G401 (cell line): ENCODE measurements at places on chromosomes 4 and X.
A peak's percentile ranks its signal among the peaks of the same experiment; 100 is the strongest.

- no peak for DNase-seq
These were observed 125.5 kb upstream of the MAP3K15 start for GRCh38 chrX:19640693-19641374.

DNA sequence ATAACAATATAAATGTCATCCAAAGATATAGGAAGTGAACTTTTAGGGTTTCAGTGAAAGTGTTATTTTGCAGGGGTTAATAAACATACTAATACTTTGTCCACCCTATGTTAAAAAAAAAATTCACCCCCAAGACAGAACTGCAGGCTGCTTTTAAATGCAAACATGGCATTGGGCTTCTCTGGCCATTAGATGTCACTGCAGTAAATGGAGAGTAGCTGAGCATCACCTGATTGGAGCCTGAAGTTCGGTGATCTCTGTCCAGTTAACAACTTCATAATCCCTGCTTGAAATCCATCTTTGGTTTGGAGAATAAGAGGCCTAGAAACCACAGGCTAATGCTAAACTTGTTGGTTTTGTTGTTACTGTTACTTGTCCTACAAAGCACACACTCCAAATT, 18.7 kb downstream of the SLC25A43 start:
- DNase-seq: peak; percentile 18

- no peak for DNase-seq
These were observed 230.3 kb downstream of the MAPK10 start for GRCh38 chr4:86129546-86129945.

DNA sequence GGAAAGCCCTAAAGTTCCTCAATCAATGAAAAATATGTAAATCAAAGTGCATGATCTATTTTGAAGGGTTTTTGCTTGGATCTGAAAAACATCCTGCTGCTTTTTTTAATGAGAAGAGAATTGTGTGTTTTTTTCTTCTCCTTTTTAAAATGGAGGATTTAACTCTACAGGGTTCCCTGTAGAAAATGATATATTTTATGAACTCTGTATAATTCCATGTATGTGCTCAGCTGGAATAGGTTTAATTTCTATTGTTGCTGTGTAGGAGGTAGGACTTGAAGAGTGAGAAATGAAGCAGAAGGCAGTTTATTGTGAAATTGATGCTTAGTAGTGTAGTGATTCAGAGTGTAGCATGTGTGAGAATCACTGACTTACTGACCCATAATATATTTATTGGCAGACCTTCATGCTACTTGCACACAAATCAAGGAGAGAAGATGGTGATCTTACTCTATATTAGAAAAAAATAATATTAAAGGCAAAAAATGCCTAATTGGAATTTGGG, 286.8 kb upstream of the FSTL5 start:
- DNase-seq: no peak

DNA sequence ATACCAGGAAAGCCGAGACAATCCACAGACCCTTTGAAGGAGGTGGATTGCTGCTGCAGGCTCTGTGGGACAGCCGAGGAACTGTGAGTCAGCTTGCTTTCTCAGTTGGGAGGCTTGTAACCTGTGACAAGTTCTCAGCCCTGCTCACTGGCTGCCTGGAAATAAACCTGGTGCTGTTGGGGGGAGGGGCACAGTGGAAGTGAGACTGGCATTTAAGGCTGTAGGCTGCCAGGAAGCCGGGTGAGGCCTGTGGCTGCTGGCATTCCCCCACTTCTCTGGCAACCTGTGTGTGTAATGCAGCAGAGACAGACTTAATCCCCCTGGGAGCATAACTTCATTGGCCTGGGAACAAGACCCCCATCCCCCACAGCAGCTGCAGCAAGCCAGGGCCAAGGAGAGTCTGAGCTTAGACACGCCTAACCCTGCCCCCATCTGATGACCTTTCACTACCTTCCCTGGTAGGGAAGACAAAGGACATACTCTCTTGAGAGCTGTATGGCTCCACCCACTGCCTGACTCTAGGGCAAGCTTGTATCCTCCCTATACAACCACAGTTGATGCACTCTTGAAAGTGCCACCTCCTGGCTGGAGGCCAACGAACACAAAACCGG, 64.1 kb downstream of the ALPK1 start:
- DNase-seq: no peak

DNA sequence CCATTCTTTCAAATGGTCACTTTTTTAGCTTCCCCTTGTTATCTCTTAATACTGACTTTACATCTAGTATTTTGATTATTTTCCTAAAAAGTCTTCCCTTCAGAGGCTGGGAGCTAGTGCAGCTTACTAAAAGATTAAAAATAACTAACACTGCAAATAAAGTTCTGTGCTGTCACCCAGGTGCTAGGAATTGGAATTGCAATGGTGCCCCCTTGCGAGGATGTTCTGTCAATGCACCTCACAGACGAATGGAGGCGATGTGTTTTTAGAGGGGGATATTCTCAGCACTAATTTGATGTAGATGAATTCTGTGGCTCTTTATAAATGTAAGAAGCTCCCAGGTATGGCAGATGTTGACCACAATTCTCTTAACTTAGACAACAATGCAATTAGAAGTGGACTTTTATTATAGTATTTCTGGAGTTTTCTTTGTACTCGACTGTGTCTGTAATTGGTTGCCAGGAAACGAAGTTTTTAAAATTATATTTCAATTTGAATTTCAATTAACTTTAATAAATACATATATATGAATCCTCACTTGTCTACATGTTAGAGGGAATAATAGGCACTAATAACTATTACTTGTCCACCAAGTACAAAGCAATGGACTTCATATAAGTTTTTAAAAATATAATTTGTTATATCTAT, 22.0 kb upstream of the SMIM31 start:
- peak; percentile 31 for DNase-seq

DNA sequence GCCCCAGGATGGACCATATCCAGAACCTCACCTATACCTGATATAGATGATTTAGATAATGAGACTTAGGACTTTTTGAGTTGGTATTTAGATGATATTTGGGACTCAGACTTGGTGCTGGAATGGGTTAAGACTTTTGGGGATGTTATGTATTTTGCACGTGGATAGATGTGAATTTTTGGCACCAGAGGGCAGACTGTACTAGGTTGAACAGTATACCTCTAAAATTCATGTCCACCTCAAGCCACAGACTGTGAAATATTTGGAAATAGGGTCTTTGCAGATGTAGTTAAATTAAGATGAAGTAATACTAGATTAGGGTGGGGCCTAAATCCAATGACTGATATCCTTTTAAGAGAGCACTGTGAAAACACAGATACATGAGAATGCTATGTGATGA, 15.6 kb downstream of the RBM41 start:
- no peak for DNase-seq

DNA sequence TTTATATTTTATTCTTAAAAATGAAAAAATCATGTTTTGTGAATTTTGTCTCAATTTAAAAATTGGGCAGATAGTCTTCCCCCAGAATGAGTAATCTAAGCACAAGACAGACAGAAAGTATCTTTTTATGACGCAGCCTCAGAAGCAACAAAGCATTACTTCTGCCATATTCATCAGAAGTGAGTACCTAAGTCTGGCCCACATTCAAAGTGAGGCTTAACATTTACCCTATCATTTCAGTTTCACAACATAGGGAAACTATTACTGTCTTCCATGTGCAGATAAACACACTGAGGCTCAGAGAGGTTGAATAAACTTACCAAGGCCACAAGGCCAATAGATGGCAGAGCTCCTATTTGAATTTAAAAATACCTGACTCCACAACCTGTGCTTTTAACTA, 4.4 kb upstream of the PRDX4 start:
- DNase-seq: no peak

DNA sequence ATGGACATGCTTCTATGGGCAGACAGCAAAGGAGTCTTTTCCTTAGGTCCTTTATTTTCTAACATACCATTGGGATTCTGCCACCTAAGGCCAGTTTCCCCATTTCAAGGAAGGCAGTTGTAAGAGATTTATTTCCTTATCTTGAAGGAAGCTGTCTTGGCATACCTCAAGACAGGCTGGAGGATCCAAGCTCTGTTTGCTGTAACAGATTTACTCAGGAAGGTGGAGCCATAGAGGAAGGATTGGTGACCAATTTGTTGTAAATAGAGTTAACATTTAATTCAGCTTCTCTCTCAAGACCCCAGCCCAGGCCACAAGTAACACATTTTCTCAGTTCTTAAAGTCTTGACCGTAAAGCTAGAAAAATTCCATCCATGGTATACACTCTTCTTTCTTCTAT, 131.6 kb upstream of the TENM3 start:
- DNase-seq: no peak

DNA sequence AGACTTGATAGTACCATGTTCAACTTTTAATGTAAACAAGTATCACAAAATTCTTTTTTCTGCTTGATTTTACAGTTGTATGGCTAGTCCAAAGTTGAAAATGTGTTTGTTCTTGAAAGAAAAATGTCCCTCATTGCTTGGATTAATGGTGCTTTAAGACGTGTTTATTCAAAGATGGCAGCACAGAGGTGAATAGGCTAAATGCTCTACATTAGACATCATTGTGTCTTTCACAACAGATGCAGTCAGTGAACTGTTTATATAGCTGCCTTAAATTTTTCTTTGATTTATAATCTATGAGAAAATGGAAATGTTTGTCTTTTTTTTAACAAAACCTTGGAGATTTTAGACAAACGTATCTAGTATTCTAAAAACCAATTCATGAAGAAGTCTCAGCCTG, 137.3 kb downstream of the BMPR1B start:
- no peak for DNase-seq

GRCh38 chrX:81336455-81337152, 134.7 kb downstream of the SH3BGRL start:
- no peak for DNase-seq

DNA sequence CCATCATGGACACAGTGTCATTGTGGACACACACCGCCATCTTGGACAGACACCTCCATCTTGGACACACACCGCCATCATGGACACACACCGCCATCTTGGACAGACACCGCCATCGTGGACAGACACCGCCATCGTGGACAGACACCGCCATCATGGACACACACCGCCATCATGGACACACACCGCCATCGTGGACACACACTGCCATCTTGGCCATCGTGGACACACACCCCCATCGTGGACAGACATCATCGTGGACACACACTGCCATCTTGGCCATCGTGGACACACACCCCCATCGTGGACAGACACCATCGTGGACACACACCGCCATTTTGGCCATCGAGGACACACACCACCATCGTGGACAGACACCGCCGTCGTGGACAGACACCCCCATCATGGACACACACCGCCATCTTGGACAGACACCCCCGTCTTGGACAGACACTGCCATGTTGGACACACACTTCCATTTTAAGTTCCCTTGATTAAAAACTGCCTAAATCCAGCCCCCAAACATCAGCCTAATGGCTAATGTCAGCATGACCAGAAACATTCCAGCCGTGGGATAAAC, 9.1 kb downstream of the ASMTL start:
- DNase-seq: no peak

DNA sequence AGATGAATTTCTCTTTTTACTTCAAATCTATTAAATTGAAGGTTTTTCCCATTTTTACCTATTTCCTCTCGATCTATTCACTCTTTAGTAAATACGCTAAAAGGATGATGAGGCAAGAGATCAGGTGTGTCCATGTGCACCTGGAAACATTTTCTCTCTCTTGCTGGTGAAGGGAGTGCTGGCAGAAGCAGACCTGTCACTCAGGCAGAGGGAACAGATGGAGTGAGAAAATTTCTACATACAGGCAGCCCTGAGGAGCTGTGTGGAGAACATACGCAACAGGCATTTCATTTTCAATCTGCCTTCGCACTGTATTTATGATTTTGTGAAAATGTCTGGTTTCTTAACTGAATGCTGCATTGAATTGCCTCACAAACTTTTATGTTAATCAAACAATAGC, 249.5 kb downstream of the GPM6A start:
- DNase-seq: peak; percentile 98

DNA sequence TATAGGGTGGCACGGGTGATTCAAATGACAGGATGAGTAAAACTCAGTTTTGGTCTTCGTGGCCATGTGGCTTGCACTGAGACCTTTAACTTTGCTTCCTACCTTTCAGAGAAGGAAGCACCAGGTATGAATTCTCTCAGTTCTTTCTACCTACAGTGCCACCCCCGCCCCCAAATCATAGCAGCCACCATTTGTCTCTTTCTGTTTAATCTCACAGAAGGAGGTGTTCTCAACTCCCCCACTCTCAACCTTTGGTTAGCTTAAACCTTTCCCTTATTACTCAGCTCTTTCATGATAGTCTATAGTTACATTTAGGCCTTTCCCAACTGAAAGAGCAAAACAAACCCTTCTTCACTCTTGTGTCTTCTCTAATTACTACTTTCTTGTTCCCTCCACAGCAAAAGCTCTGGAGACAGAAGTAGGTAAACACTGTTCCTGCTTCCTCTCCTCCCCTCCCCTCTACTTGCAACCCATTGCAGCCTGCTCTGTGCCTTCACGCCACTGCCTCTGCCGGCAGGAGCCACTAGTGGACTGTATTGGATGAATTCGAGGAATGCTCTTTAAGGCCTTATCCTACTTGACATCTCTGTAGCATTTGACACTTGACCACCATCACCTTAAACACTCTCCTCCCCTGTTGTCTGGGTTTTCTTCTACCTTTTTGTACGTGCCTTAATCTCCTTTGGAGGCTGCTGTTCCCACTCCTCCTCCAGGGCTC, 123.7 kb downstream of the AFF1 start:
- DNase-seq: no peak

DNA sequence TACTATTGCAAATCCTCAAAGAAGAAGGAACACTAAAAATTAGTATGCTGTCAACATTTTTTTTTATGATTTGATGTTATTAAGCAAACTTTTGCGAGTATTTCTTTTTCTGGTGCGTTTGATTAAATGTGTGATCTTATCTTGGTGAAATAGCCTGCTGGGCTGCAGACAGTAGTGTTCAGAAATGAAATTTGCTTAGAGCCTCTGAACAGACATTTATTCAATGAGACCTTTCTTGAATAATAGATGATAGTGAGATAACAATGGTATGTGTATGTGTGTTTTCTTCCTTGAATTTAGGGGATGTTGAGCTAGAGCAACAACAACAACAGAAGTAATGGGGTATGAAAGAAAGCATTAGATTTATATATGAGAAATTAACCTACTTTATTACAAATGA, 12.7 kb downstream of the ADGRL3 start:
- DNase-seq: no peak
